Hypothalamus (tissue), 51 donors: ENCODE measurements at places on chromosomes 3 and 15.

DNA sequence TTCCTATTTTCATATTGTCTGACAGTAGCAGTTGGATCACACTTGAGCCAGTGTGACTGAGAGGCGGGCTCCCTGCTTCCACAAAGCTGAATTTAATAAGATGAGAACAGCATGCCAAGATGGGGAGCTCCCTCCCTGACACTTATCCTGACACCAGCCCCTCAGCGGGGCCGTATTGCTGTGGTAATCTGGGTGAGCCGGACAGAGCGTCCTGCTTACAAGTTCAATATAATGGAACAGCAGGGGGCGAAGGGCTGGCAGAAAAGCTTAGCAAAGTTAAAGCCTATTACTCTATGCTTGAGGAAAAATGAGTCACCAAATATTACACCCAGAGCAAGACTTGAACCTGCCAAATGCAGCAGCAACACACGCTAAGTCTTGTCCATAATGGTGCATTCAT, 163.8 kb upstream of the CMC1 start:
- DNase-seq, result no peak

DNA sequence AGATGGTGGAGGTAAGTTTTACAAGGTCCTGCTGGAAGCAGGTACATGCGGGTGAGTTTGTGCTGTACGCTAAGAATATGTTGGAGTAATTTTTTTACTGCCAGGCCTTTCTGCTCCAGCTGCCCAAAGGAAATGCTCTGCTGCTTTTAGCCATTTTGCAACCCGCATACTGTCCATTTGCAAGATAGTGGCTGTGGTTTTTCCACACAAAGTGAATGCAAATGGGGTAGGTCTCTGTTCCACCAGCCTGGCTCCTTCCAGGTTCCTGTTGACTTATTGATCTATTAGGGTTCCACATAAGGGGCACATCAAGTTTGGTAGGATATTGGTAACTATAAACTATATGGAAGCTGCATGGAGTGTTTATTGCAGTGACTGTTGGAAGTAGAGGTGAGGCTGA, 227.1 kb downstream of the SI start:
- DNase-seq, result no peak

GRCh38 chr3:169002689-169003088, 660.8 kb downstream of the MECOM start:
- DNase-seq, result no peak

DNA sequence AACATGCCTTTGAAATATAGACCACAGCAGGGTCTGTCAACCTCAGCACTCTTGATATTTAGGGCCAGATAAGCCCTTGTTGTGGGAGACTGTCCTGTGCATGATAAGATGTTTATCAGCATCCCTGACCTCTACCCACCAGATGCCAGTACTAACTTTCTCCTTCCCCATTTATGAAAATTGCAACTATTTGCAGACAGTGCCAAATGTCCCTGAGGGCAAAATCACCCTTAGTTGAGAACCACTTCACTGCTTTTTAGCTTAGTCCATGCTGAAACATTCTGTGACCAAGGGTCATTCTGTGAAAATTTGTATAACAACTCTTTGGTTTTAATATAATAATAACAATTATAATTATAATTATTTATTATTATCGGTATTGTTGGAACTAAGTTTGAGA, 1032.4 kb downstream of the MCTP2 start:
- no peak for DNase-seq

GRCh38 chr15:75350601-75351361, 3.9 kb downstream of the NEIL1 start:
- DNase-seq, result no peak

- DNase-seq, result no peak
Measured at GRCh38 chr15:69793781-69794451, 303.8 kb downstream of the TLE3 start.

DNA sequence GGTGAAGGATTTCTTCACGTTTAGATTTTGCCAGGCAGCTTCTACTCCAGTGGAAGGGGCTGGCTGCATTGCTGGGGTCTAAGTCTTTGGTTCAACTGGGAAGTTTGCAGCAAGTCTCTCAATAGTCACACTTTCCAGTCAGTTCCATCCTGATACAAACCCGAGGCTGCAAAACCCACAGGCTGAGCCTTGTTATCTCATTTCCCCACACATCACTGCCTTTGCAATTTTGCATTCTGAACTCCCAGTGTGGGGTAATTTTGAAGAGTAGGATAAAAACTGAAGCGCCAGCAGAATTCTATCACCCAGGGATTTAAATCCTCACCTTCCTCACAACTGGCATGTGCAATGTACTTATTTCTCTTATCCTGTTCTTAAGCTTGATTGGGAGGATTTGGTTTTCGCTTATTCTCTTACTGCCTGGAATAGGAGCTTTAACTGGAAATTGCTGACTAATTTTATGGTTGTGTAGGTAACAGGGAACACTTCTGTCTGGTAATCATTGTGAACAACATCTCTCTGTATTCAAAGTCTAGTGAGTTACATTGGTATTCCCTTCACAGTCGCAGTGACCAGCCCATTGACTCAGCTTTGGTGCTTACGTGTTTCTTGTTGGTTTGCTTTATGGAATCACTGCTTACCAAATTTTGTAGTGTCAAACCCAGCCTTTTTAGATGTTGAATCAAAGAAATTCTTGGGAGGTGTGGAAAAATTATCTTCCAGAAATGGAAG, 142.0 kb upstream of the TOPAZ1 start:
- DNase-seq, result no peak

DNA sequence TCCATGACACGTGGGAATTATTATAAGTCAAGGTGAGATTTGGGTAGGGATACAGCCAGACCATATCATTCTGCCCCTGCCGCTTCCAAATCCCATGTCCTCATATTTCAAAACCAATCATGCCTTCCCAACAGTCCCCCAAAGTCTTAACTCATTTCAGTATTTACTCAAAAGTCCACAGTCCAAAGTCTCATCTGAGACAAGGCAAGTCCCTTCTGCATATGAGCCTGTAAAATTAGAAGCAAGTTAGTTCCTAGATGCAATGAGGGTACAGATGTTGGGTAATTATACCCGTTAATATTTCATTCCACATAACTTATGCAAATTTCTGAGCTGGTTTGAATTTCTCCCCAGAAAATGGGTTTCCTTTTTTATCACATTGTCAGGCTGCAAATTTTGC, 47.7 kb downstream of the RNF111 start:
- no peak for DNase-seq

DNA sequence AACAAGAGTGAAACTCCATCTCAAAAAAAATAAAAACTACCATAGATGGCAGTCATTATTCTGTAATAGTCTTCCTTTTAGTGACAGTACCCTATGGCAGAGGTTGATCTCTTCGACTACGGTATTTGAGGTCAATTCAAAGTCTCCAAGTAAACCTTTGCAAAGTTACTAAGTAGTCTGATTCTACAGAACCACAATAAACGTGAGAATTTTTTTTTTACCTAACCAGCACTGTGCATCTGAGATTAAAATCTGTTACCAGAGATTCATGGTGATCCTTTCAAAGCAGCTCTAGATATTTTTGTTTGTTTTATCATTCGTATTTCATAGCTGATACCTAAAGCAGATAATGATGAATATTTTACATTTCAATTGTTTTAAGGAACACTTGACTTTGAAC, 86.6 kb upstream of the CHD2 start:
- no peak for DNase-seq

GRCh38 chr15:79617071-79617470, 184.9 kb downstream of the MINAR1 start:
- no peak for DNase-seq

GRCh38 chr15:59274126-59274970, 67.7 kb downstream of the LDHAL6B start:
- DNase-seq, result no peak

- DNase-seq, result no peak
Measured at GRCh38 chr15:34436956-34437442, 609 bp downstream of the GOLGA8A start.

DNA sequence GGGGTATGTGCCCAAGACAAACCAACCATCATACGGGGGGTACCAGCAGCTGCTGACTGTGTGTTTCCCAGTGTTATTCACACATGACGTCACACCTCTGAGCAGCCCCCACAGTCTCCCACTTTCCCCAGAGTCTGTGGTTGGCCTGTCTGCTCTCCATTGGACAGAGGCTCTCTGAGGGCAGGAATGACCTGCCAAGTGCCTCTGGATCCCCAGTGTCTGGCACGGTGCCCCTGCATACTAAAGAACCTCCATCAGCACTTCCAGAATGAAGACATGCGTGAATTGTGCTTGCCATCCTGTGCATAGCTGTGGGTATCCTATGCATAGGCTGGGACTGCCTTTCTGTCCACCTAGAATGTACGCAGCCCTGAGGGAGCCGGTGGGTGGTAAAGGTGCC, 3.5 kb upstream of the CCDC9B start:
- DNase-seq, result no peak

DNA sequence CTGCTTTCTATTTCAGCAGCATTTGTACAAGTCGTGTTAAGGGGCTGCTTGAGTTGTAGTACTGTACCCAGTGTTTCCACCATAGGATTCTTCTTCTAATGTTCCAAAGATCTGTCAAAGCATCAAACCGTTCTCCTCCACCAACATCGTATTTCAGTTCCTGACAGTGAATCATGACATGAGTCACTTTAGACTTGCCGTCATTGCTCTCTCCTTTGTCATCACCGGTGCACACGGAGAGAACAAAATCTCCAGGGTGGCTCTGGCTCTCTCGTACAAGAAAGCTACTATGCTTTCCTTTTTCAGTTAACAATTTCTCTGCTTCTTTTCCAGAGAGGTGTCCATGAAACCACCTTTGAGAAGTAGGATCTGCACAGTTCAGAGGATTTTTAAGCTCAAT, 270.9 kb upstream of the CCDC54 start:
- no peak for DNase-seq

GRCh38 chr3:140845882-140846281, 95.8 kb upstream of the SLC25A36 start:
- no peak for DNase-seq

- DNase-seq, result no peak
Measured at GRCh38 chr3:182605882-182606611, 187.3 kb upstream of the ATP11B start.

DNA sequence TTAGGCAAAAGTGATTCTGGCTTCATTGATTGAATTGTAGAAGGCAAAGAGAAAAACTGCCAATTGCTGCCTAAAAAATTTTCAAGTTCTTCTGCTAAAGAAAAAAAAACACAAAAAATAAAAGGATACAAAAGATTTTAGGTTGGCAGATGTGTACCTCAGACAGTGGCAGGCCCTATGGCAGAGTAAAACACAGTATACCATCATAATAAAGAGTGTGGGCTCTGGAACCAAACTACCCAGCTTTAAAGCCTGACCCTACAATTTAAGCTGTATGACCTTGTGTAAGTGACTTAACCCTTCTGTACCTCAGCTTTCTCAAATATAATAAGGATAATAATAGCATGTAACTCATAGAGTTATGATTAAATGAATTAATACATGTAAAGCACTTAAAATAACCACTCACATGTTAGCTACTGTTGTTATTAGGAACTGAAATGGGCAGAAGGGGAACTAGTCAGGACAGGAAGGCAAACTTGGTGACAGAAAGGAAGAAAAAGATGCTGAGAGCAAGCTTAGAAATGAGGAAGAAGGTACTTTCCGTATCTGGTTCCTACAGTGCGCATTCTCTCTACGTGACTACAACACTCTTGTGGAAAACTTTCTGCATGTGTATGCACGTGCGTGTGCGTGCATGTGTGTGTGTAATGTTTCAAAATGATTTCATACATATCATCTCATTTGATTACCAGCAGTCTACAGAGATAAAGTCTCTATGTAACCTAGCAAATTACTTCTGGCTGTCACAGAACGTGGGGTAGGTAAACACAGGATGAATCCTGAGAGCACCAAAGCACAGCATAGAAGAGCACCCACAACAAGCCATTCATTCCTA, 13.6 kb upstream of the GATM start:
- no peak for DNase-seq

DNA sequence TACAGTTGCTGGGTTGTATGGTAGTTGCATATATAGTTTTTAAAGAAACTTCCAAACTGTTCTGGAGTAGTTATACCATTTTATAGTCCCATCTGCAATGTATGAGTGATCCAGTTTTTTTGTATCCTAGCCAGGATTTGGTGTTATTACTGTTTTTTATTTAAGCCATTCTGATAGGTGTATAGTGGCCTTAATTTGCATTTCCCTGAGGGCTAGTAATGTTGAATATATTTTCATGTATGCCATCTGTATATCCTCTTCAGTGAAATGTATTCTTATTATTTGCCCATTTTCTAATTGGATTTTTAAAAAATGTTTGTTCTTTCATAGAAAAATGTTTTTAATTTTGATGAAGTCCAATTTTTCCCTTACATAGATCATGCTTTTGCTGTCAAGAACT, 29.2 kb downstream of the PXK start:
- DNase-seq, result no peak

- DNase-seq, result no peak
Measured at GRCh38 chr15:66786708-66787488, 84.9 kb downstream of the SMAD6 start.

DNA sequence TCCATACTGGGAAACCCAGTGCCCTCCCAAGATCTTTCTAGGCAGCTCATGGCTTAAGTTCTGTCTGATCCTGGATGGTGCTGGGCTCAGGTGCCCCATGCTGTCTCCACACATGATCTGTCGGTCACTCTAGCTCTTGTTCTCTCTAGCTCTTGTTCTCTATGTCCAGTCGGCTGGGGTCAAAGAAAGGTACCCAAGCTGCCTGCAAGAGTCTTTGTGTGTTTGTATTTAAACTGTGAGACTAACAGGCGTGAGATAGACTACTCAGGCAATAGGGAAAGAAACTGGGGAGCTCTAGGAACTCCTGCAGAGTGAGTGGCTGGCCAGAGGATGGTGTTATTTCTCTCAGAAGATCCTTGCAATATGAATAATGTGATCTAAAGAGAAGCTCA, 40.2 kb downstream of the GPR156 start:
- no peak for DNase-seq

DNA sequence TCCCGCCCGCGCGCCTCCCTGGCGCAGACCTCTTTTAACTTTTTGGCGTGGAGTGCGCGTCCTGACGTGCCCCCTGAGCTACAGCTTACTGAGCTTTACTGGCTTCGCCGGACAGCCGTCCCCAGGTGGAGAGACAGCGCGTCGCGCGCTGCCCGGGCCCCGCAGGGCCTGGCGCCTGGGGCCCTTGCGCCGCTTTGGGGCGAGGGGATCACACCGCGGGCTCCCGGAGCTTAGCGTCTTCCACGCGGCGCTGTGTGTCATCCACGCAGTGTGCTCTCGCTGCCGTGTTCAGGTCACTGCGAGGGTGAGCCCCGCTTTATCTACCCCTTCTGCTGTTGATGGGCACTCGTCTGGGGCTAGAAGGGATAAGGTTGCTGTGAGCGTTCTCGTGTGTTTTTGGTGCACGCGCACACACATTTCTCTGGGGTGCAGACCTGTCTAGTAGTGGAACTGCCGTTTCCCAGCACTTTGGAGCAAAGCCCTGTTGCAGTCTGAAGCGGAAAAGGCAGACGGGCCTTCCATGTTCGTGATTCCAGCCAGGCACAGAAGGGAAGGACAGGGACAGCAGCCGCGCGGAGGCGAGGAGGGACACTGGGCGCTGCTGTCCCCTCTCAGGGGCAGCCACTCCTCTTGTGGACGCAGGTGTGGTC, 33.1 kb upstream of the ALDH1L1 start:
- DNase-seq, result no peak

DNA sequence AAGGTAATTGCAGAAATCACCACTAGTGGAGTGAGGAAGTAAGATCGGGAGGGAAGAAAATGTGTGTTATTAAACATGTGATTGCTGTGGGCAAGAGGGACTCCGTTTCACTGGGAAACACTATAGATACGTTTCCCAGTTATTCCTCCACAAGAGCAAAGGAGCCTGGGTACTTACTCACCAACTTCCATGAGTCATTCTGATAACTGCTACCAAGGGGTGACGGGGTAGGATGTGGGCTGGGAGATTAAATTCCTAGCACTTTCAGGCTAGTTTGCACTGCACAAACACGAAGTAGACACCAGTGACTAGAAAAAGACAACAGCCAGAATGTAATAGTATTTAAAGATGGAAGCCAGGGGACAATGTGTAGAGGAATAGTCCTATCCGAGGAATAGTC, 812.9 kb upstream of the CFAP20DC start:
- DNase-seq, result no peak
